Heart left ventricle (tissue), 16 donors: ENCODE measurements at places on chromosomes 3 and 15. TPM values are rescaled to one million over a fixed set of nuclear protein-coding genes. Genes with fewer than 3 reads are reported as not detected.
A peak's percentile ranks its signal among the peaks of the same experiment; 100 is the strongest.

Gene PP2D1
- not detected for total RNA-seq

Gene PRR20G
- total RNA-seq = not detected

Gene MUC20
- 2.0 TPM for total RNA-seq

Gene C3orf22
- not detected for total RNA-seq

Gene TMEM158
- 0.62 TPM for total RNA-seq

Gene MST1R
- 2.8 TPM for total RNA-seq

Gene ISLR2
- total RNA-seq = 2.9 TPM

GRCh38 chr3:41158947-41159346 lies 40.4 kb upstream of the CTNNB1 start:
- H3K27me3 ChIP-seq = no peaks in the 10 kb centered on the region
- H3K27ac ChIP-seq = no peak overlapping the region
- DNase-seq = no peak
- H3K4me3 ChIP-seq = no peak overlapping the region
- no peaks in the 10 kb centered on the region for H3K36me3 ChIP-seq
- H3K4me1 ChIP-seq = no peaks in the 10 kb centered on the region

GRCh38 chr15:25686780-25687179 lies 176.3 kb downstream of the ATP10A start:
- no peaks in the 10 kb centered on the region for H3K27me3 ChIP-seq
- DNase-seq = no peak
- H3K4me3 ChIP-seq = no peak overlapping the region
- H3K27ac ChIP-seq = no peak overlapping the region
- no peaks in the 10 kb centered on the region for H3K36me3 ChIP-seq

GRCh38 chr3:175255698-175256097 lies 396.6 kb downstream of the NAALADL2 start:
- no peak overlapping the region for H3K4me3 ChIP-seq
- no peaks in the 10 kb centered on the region for H3K36me3 ChIP-seq
- no peak overlapping the region for H3K27ac ChIP-seq

- DNase-seq = no peak
- H3K27me3 ChIP-seq = no peaks in the 10 kb centered on the region
- H3K27ac ChIP-seq = no peak overlapping the region
- H3K4me1 ChIP-seq = no peaks in the 10 kb centered on the region
These were observed 81.1 kb downstream of the NUP210 start for GRCh38 chr3:13338996-13339395.

DNA sequence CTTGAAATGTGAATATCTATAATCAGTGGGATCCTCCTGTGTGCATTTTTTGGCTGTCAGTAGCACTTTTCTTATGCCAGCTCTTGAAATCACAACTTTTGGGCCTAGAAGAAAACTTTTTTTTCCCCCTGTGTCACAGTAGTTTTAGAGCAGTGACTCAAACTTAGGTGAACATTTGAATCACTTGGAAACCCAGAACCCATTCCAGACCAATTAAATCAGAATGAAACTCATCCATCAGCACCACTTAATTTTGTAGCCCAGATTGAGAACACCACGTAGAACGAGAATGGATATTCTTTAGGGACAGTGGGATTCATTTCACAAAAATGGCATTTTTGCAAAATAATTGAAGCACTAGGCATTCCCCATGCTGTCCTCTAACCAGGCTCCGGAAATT lies 224.8 kb upstream of the NANOGP8 start:
- peaks cover 23% of the 10 kb centered on the region for H3K4me1 ChIP-seq
- no peak for DNase-seq

DNA sequence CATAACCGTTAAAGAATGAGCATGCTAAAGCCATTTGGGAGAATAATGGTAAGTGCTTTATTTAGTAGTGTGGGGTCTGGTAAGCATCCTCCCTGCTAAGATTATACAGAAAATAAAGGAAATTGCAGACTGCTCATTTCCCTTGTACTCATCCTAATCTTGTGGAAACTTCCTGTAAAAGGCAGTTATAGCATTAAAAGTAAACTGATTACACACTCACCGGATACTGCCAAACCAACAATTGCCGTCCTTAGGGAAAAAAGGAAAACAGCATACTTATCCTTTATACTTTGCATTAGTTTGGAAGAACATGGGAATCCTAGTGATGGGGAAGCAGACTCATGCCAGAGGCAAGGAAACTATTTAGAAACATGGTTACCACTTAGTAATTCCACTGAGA lies 5.3 kb upstream of the SPRED1 start:
- H3K27me3 ChIP-seq = no peaks in the 10 kb centered on the region
- no peak for DNase-seq
- H3K27ac ChIP-seq = no peak overlapping the region

DNA sequence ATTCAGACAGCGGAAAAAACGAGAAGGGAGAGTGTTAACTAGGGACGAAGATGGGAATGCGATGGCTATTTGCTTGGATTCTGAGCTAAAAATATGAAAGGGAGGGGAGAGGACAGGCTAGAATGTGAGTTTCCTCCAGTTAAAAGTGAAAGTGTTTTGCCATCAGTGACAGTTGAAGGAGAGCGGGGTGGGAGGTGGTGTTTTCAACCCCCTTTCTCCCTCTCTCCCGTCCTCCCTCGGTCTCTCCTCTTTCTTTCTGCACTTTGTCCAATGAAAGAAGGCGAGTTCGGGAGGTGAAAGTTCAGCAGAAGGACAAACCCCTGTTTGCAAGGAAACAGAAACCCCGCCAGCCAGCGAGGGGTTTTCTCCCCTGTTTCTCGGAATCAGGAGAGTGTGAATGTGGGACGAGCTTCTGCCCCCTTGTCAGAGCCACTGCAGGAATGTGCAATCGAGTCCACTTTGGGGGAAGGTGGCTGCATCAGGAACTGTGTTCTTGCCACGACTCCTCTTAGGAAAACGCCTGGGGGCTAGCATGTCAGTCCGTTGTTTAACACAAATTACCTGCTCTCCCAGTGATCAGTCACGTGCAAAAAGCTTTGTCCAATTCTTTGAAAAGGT lies 975 bp upstream of the FOXP1 start:
- no peaks in the 10 kb centered on the region for H3K27me3 ChIP-seq
- peak; percentile 44 for DNase-seq
- peaks cover 19% of the 10 kb centered on the region for H3K4me1 ChIP-seq
- peak overlapping the region; percentile 98 for H3K27ac ChIP-seq

GRCh38 chr3:15659254-15659975 lies 57.9 kb downstream of the BTD start:
- H3K4me3 ChIP-seq = no peak overlapping the region
- H3K27ac ChIP-seq = no peak overlapping the region
- no peak for DNase-seq
- no peaks in the 10 kb centered on the region for H3K4me1 ChIP-seq
- no peaks in the 10 kb centered on the region for H3K27me3 ChIP-seq
- no peaks in the 10 kb centered on the region for H3K36me3 ChIP-seq

DNA sequence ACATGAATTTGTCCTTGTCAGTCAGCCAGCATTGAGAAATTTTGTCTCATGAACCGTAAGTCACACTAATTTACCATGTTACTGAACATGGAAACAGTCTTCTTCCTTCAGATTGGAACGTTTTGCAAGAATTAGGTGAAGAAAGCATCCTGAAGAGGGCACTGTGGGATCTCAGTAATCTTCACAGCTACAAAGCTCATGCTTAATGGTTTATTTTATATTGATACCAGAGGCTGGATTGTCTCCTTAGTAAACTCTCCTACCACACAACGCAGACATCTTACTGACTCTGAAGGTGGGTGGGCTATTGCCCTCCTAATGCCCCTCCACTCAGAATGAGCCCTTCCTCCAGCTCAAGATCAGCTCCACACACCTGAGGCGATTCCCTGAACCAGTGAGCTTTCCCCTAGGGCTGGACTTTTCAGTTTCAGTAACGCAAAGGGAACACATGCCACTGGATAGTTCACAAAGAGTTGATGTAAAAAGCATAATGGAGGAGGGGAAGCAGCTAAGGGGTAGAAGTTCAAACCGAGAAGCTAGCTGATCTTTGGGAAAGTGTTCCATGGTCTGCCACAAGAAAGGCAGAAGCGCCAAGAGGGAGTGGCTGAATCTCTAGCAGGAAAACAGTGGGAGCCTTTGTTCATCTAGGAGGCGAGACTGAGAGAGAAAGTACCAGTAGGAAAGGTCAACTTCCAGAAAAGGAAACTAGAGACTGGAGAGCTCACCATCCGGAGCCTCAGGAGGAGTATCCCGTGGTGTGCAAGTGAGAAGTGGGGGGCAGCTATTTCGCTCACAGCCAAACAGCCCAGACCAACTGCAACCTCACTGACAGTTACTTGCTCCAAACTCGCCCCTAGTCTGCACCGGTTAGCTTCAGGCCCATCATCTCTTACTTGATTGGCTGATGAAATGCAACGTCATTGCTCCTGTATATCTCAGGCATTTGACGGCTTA lies at the start of gene SLC9C1:
Gene SLC9C1 (minus strand): TSS at position 849 of the 954 bp plus-strand sequence. CDS start 7,425 bp downstream, outside the sequence.
- H3K4me1 ChIP-seq = peaks cover 4% of the 10 kb centered on the region
- peak within 1 kb of the TSS; percentile 71 for H3K27ac ChIP-seq
- H3K27me3 ChIP-seq = no peaks in the 10 kb centered on the region
- H3K4me3 ChIP-seq = peak within 1 kb of the TSS; percentile 58
- no peaks in the 10 kb centered on the region for H3K36me3 ChIP-seq
- peak; percentile 43 for DNase-seq

DNA sequence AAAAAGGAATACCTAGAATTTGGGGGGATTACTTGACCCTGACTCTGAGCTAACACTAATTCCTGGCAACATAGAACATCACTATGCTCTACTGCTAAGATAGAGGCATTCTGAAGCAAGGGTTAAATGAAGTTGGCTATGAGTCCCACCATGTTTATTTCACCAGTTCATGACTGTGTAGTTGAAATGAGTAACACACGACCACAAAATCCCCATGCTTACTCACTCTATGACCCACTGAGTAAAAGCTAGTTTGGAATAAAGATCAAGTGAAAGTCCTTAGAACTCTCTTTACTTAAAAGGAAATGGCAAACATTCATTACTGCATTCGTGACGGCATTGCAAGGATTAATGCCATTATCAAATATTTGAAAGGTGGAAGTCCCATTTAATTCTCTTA lies 47.4 kb downstream of the MRPL46 start:
- no peaks in the 10 kb centered on the region for H3K36me3 ChIP-seq
- no peaks in the 10 kb centered on the region for H3K4me1 ChIP-seq
- no peak overlapping the region for H3K27ac ChIP-seq
- DNase-seq = no peak
- H3K4me3 ChIP-seq = no peak overlapping the region
- H3K27me3 ChIP-seq = peaks cover 4% of the 10 kb centered on the region

GRCh38 chr3:185353823-185354614 lies 8.9 kb upstream of the MAP3K13 start:
- DNase-seq = no peak
- no peak overlapping the region for H3K4me3 ChIP-seq
- no peaks in the 10 kb centered on the region for H3K4me1 ChIP-seq
- H3K27me3 ChIP-seq = no peaks in the 10 kb centered on the region
- no peaks in the 10 kb centered on the region for H3K36me3 ChIP-seq
- no peak overlapping the region for H3K27ac ChIP-seq

- H3K36me3 ChIP-seq = no peaks in the 10 kb centered on the region
- H3K4me3 ChIP-seq = no peak overlapping the region
- DNase-seq = no peak
- H3K4me1 ChIP-seq = no peaks in the 10 kb centered on the region
These were observed 53.9 kb downstream of the COPS2 start for GRCh38 chr15:49101536-49101935.

GRCh38 chr15:98823012-98823458 lies 174.7 kb downstream of the IGF1R start:
- H3K27ac ChIP-seq = no peak overlapping the region
- no peaks in the 10 kb centered on the region for H3K36me3 ChIP-seq
- no peak for DNase-seq
- no peaks in the 10 kb centered on the region for H3K27me3 ChIP-seq
- H3K4me1 ChIP-seq = no peaks in the 10 kb centered on the region

DNA sequence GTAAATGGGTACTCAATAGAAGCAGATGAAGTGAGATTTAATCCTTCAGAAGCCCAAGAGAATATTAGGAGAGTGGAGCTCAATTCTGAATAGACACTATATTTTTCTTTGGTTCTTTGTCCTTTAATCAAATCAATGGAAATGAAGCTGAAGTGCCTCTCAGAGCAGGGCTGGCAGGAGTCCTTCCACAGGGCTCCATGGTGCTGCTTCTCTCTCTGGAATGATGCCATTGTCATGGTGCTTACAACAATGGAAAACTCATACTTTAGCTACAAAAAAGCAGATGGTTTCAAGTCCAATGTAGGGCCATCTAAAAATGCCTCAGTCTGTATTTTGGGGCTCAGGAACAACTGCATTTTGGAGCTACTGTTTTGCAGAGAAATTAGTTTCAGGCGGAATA lies 125.1 kb downstream of the SNRK start:
- H3K36me3 ChIP-seq = no peaks in the 10 kb centered on the region
- DNase-seq = no peak
- no peak overlapping the region for H3K4me3 ChIP-seq
